ENCODE measurements at places on chromosomes 1 and 21.
A peak's percentile ranks its signal among the peaks of the same experiment; 100 is the strongest.

GRCh38 chr1:9332513-9333143 lies 39.9 kb downstream of the SPSB1 start:
- no peak for DNase-seq

DNA sequence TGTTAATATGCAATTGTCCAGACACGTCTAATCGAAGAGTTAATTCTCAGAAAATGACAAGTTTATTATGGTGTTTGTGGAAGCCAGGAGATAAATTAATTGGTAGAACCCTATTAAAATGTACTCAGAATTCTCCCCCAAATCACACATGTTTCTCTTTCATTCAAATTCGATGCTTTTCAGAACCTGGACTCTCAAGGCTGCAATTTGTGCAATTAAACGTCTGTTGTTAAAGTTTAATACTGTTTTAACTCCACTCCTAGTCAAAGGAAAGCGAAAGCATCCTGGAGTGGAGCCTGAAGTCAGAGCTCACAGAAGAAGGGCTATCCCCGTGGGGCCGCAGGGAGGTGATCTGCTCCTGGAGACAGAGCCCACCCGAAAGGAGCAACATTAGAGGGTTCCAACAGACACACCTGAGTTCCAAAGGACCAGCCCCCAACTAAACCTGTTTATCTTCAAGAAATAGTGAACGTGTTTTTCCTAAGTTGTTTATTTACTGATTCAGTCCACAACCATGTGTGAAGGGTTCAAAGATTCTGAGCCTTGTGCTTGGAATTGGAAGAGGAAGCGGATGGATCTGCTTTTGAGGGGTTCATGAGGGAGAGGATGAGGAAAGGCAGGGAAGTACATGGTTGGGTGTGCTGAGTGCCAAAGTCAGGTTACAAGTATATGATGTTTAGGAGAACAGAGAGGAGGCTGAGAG lies 68.0 kb upstream of the AKT3 start:
- no peak for DNase-seq

GRCh38 chr1:40612345-40612831 lies 53.1 kb downstream of the RIMS3 start:
- DNase-seq, result peak; percentile 94

- no peak for DNase-seq
Observed at GRCh38 chr21:46181953-46182547, 2.2 kb downstream of the SPATC1L start.

DNA sequence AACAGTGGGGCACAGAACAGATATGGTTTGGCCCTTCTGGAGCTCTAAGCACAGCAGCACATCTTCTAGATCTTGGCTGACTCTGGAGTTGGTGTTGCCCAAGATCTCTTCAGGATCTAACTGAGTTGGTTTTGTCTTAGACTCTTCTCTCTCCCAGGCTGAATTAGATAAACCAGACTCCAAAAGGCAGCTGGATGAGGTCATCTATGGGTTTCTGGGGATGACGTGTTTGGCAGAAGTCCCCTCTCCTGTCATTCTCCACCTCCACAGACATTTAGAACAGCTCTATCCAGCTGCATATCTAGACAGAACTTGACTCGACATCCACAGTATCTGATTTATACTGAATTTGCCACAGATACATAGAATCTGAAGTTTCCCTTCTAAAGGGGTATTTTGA lies 75.3 kb downstream of the ST6GALNAC5 start:
- DNase-seq, result no peak

DNA sequence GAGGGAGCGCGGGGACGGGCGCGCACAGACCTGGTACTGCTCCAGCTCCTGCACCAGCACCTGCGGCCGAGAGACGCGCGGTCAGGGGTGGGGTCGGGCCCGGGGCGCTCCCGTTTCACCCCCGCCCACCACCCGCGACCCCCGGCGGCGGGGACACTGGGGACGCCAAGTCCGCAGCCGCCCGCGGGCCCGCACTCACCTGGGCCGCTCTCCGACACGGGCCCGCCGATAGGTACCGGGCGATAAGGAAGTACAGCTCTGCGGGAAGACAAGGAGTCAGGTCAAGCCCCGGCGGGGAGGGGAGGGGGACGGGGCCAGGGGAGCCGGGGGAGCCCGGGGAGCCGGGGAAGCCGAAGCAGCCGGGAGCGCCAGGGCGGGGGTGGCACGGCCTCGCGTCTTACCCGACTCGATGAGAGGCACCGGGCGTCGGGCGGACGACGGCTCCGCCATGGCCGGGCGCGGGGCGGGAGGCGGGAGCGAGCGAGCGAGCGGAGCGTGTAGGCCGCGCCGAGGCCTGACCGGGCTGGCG lies 326 bp downstream of the BRWD1 start:
- peak; percentile 40 for DNase-seq

DNA sequence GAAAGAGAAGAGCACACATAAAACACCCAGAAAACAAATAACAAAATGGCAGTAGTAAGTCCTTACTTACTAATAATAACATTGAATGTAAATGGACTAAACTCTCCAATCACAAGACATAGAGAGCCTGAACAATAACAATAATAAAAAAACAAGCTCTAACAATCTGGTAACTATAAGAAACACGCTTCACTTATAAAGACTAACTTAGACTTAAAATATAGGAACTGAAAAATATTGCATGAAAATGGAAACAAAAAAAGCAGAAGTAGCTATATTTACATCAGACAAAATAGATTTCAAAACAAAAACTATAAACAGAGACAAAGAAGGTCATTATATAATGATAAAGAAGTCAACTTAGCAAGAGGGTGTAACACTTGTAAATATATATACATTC lies 83.1 kb upstream of the LYPLAL1 start:
- DNase-seq, result no peak

- DNase-seq, result no peak
Observed at GRCh38 chr21:24118738-24119459, 1488.4 kb downstream of the MRPL39 start.

- peak; percentile 33 for DNase-seq
Observed at GRCh38 chr21:29018540-29018939, 609 bp downstream of the RWDD2B start.

GRCh38 chr1:76144247-76144646 lies 69.7 kb downstream of the ST6GALNAC3 start:
- no peak for DNase-seq

DNA sequence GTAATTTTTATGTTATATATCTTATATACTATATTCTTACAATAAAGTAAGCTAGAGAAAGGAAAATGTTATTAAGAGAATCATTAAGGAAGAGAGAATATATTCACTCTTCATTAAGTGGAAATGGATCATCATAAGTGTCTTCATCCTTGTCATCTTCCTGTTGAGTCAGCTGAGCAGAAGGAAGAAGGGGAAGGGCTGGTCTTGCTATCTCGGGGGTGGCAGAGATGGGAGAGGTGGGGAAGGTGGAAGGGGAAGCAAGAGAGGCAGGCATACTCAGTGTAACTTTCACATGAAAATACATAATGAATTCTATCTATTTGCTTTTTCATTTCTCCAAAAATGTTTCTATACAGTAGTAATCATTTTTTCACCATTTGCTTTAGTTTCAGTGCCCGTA lies 5.1 kb downstream of the DNASE2B start:
- no peak for DNase-seq

DNA sequence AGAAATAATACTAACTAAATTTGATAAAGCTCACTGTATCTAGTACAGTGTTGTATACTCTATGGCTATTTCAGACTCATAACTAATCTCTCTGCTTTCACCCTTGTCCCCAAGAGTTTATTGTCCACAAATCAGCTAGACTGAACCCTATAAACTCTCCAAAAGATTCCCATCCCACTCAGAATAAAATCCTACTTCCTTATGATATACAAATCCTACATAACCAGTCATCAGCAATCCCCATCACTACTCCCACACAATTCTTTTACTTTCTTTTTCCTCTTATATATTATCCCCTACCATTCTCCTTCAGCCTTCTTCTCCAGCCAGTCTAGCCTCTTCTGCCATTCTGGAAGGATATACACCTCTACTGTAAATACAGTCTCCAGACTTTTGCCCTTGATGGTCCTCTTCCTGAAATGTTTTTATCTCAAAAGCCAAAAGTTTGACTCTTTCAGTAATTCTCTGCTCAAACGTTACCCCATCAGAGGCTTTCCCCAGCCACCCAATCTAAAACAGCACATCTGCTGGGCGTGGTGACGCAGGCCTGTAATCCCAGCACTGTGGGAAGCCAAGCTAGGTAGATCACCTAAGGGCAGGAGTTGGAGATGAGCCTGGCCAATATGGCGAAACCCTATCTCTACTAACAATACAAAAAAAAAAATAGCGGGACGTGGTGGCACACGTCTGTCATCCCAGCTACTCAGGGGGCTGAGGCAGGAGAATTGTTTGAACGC lies 41.6 kb downstream of the ABL2 start:
- no peak for DNase-seq

Measured in NCI-H510A treated with DMSO at 0.1 percent for 48 hours (cell line).